D341Med (cell line): ENCODE measurements at places on chromosomes 13 and 19.
A peak's percentile ranks its signal among the peaks of the same experiment; 100 is the strongest.

GRCh38 chr13:110714797-110715394 lies 1.4 kb downstream of the ING1 start:
- no peak for DNase-seq

- no peak for DNase-seq
These were observed 5.3 kb upstream of the ATG4D start for GRCh38 chr19:10538204-10538983.

GRCh38 chr19:14430712-14431111 lies 2.4 kb upstream of the PKN1 start:
- DNase-seq: no peak

GRCh38 chr13:79128158-79128557 lies 277.9 kb downstream of the RBM26 start:
- DNase-seq: no peak

GRCh38 chr19:3586707-3587346 lies 1.5 kb downstream of the GIPC3 start:
- peak; percentile 53 for DNase-seq

GRCh38 chr13:30119476-30119875 lies 187.9 kb downstream of the KATNAL1 start:
- no peak for DNase-seq

DNA sequence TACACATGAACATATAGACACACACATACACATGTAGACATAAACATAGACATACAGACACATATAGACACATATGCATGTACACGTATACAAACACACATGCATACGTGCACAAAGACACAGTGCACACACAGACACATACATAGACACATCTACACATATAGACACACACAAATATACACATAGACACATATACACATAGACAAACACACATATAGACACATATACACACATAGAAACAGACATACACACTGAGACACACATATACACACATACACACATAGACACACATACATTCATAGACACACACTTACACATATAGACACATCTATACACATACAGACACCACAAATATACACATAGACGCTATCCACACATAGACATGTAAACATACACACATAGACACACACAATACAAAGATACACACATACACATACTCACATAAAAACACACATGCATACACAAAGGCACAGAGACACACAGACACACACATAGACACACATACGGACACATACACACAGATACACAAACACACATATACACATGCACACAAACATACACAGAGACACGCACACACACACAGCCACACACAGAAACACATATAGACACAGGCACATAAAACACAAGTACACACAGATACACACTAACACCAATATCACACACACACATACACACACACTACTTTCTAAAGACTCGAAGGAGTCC lies 254.0 kb downstream of the TSHZ3 start:
- no peak for DNase-seq

DNA sequence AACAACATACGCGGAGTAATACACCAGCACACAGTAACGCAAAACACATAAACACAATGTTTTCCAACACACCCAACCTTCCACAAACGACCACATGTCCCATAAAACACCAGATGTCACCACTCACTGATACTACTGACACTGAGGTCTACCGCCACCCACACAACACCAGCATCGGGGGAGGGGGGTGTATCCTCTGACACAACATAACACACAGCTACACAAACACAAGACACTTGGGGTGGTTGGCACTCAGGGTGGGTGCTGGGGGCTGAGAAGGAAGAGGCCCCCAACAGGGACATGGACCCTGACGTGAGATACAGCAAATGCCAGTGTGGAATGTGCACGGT lies 1.5 kb upstream of the KCNN4 start:
- no peak for DNase-seq

DNA sequence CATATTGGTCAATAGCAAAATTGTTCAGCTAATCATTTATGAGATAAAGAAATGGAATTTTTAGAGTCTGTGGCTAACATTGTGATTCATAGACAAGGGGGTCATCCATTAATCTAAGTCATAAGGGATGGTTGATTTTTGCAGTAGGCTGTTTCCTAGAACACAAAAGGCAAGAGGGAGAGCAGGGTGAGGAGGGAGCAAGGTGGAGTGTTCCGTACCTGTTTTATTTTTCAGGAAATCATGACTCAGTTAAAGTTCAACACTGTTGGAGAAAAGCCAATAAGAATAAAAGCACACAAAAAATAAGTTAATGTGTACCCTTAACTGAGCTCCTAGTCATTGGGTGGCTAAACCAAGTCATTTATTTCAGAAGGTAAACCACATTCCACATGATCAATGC lies 512.4 kb upstream of the ATXN8OS start:
- DNase-seq: no peak

DNA sequence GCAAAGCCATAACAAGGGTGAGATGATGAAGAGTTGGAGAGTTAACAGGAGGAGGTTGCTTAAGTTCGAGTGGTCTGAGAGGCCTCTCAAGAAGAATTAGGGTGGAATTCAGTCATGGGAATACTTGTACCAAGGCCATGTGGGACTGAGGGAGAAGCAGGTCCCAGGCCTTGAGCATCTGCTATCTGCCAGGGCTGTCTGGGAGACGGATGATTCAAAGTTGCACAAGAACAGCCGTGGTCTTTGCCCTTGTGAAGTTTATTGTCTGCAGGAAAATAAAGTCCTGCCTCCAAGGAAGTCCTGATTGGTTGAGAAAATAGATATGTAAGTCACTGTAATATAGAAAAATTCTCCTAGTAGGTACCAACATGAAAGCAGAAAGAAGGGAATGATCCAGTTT lies 178.8 kb upstream of the RFC3 start:
- no peak for DNase-seq

DNA sequence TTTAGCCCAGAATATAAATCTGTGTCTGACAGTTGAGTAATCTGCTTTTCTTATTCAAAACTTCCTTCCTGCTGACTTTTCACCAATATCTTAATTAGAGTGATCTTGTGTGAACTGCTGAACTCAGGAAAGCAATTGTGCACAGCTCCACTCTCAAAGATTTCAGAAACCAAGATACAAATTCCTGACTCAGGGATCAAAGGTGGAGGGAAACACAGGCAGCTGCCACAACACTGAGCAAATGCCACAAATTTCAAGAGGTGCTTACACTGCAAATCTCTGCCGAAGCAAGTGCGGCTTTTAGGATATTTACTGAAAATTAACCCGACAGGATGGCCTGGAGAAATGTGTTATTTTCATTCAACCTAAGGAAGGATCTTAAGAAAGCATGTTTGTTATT lies 111.4 kb downstream of the STOML3 start:
- no peak for DNase-seq

GRCh38 chr13:28719227-28720055 lies 671 bp upstream of the SLC46A3 start:
- no peak for DNase-seq

DNA sequence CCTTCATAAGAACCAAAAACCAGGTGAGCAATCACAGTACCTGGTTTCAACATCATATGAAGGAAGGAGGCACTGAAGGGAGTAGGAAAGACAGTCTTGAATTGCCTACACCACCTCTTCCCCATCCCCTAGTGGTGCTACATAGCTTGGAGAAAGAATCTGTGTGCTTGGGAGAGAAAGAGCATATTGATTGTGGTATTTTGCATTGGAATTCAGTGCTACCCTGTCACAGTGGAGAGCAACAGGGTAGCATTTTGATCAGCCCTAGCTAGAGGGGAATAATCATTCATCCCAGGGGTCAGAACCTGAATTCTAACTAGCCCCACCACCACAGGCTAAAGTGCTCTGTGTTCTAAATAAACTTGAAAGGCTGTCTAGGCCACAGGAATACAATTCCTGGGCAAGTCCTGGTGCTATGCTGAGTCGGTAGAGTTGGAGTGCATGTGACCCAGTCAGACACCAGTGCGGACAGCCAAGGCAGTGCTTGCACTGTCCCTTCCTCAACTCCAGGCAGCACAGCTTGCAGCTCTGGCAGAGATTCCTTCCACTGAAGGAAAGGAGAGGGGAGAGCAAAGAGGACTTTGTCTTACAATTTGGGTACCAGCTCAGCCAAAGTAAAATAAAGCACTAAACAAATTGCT lies 158.7 kb downstream of the VWA8 start:
- no peak for DNase-seq

GRCh38 chr19:18021121-18021755 lies 13.3 kb downstream of the ARRDC2 start:
- no peak for DNase-seq

DNA sequence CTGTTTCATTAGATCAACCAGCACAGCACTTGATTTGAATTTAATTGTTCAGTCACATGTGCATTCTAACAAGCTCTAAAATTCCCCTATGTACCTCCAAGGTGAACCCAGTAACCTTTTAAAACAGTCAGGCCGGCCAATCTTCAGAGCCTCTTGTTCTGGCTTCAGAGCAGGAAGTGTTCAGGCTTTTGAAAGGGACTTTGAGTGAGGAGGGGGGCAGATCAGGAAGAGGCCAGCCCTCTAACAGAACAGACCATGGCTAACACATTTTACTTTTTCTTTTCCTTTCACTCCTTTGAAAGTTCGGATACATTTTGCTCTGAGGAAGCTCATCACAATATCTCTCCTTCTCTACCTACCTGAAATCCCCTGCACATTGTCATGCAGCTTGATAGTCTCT lies 390.3 kb downstream of the TBC1D4 start:
- no peak for DNase-seq
